ENCODE measurements at places on chromosomes 4 and X.

DNA sequence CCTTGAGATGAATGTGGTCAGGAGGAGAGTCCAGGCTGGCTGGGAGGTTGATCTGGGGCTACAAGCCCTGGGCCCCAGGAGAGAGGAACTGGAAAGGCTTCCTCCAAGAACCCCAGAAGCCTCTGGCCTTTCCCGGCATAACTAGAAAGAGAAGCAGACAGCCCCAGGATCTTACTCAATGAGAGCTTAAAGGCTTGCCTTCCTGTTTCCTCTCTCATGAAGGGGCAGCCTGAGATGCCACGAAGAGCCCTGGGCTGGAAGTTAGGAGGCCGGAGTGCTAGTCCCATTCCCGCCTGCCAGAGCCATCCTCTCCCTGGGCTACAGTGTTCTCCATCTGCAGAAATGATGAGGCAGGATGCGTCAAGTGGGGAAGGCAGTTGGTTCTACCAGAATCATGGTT is 20.1 kb upstream of the XPNPEP2 start:
- DNase-seq = no peak

- DNase-seq = no peak
Measured at GRCh38 chr4:122830426-122831095, 3.9 kb downstream of the FGF2 start.

DNA sequence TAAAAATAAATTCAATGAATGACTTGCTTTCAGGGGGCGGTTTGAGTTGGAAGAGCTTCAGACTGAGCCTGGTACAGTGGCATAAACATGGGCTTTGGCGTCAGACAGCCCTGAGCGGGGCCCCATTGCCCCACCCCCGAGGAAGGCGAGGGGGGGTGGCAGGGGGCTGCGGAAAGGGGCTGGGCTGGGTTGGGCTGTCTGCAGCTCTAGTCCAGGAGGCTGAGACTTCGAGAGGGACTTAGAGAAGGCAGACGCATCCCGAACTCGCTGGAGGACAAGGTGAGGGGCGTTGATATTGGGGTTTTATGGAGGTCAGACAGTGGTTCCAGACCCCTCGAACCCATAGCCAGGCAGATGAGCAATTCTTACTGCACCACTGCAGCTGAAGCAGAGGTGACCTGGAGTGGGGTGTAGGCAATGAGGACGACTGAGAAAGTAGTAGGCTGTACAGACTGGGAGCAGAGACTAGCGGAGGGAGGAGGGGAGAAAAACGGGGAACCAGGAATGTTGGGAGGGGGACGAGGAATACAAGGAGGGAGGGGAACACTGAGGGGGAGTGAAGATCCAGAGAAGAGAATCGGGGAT is at the start of gene MAGED2:
Gene MAGED2 (plus strand): TSS at position 222 of the 585 bp plus-strand sequence. CDS start 1,587 bp downstream, outside the sequence.
- DNase-seq = no peak

DNA sequence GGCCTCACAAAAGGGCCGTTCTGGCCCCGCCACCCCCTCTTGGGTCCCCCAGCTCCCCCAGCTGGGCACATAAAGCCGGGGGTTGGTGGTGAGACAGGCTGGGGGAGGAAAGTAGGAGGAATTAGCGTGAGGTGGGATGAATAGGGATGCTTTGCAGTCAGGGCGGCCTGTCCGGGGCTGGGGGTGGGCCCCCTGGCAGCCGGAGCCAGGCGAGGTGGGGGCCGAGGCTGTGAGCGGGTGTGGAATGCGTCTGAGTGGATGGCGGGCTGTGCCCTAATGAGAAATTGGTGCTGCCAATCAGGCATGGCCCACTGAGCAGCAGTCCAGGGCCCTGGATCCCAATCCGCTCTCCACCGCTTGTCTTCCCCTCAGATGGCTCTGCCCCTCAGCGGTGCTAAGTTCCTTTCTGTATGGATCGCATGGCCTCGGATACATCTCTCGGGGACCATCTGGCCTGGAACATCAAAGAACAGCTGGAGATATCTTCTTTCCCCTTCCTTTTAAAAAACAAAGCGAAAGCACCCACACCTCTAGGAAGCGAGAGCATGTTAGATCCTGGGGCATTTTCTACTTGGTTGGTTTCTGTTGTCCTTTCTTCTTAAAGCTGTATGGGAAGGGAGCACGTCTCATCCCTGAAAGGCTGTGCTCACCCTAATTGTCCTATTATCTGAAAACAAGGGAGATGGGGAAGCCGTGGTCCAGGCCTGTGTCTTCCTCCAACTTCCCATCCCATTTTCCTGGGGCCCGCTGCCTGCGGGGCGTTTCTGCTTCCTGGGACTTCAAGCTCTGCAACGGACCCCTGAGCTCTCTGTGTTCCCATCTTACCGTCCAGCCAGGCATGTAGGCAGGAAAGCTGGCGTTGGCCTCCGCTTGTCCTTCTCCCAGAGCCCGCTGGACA is 106.9 kb downstream of the SORCS2 start:
- DNase-seq = no peak

- no peak for DNase-seq
Measured at GRCh38 chr4:140070366-140070765, 83.6 kb downstream of the MAML3 start.

DNA sequence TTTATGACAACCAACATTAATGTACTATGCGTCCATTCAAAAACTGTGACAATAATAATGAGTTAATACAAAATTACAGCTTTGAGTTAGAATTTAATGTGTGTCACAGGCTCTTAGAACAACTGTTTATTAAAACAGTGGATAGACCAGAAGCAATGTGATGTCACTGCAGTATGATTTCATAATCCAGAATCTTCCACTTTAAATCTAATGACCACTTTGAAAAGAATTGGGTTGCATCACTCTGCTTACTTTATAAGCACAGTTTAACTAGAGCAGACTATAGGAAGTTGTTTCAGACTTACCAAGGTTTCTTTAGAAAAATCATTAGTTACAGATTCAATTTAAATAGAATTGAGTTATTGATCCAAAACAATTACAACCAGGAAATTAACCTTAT is 758.5 kb downstream of the KCTD8 start:
- peak; percentile 25 for DNase-seq

DNA sequence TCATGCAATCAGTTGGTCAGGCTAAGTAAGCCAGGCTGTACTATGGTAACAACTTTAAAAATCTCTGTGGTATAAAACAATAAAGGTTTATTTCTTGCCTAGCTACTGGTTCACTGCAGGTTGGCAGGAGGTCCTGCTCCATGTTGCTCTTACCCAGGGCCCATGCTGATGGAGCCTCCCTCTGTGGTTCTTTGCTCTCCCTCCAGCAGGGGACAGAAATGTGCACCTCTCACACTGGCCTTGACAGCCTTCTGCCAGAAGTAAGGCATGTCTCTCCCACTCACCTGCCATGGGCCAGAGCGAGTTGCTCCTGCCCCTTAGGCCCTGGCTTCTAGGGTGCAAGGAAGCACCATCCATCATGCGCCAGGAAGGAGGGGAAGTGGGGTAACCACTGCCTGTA is 31.1 kb downstream of the CLDN22 start:
- no peak for DNase-seq

DNA sequence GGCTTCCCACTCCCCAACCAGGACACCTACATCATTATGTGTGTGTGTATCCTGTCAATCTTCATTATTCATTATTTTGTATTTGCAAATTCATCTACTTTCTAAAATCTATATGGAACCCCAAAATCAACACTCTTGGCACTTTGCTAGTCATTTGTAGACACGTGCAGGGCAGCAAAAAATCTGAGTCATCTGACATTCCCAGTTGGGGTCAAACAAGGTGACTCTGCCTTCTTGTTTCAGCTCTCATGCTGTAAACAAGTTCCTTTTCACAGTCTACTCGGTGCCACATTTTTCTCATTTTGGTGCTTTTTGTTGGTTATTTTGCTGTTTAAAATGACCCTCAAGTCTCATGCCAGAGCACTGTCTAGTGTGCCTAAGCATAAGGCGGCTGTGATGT is 5.9 kb downstream of the MRFAP1L1 start:
- no peak for DNase-seq

DNA sequence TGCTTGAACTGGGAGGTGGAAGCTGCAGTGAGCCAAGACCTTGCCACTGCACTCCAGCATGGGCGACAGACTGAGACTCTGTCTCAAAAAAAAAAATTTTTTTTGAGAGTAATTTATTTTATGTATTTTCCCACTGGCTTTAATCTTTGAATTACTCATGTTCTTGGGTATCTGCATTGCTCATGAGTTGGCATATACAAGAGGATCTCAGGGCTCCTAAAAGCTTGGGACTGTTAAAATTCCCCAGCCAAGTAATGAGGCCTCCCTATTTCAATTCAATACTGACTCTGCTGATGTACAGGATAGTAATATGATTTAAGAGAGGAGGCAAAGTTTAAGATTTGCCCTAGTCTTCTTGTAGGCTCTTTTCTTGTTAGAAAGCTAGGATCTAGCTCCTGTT is 6.2 kb downstream of the IL21 start:
- no peak for DNase-seq

DNA sequence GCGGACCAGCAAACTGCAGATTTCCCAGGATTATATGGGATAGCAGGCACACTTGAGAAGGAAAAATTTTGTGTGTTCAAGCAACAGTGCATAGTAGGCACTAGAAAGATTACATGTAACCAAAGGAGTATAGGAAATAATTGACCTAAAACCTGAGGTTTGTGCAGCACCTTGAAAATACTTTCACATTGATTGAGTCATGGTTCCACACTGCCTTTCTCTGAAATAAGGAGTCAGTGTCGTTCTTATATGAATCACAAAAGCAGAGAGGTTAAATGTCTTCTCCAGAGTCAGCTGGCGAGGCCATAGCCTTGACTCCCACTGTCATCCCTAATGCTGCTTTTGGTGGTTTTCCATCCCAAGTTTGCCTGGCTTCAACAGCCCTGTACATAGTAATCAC is 138.9 kb downstream of the SOWAHB start:
- no peak for DNase-seq

- DNase-seq = no peak
Measured at GRCh38 chr4:8695237-8696219, 103.0 kb downstream of the CPZ start.

DNA sequence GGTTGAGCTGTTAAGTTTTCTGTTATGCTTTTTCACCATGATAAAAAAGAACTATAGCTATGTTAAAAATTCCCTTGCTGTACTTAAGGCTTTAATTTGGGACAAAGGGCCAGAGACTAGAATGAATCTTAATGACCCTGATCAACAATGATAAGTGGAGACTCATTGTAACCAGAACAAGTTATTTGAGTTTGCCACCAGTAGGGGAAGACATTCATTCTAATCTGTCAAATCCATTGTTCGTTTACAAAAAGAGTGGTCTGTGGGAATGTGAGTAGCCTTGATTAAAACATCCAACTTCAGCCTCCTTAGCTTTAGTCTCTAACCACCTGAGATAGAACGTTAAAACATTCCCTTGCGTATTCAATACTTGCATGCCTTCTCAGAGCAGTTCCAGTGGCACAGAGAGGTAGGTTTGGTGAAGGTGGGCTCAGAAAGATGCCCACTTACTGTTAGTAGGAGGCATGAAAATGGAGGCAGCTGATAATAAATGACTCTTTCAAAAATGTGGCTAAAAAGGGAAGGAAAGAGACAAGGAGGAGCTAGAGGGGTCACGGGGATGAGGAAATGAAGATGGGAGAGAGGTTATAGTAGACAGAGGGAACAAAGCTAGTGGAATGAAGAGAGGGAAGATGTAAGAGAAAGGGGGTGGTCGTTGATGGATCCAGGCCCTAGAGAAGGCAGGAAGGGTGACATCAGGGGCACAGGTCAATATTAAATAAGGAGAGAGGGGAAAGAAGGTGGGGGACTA is 66.2 kb downstream of the EGF start:
- no peak for DNase-seq

DNA sequence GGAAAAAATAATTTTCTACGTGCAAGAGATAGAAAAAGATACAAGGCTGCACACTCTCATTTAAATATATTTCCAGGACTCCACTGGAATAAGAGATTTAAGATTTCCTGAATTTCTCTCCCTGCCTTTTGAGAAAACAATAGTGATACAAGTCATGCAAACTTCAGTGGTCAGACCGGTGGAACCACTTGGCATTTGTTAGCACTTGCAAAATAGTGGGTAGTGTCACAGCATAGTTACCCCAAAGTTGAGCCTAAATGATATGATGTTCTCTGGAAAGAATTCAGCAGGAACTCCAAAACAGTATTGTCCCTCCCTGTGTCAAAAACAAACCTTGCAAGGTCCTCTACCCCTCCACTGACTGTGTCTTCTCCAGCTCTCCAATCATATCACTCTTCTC is 102.3 kb downstream of the ANKRD50 start:
- peak; percentile 63 for DNase-seq

GRCh38 chr4:38210396-38211114 is 250.4 kb downstream of the PTTG2 start:
- peak; percentile 78 for DNase-seq

DNA sequence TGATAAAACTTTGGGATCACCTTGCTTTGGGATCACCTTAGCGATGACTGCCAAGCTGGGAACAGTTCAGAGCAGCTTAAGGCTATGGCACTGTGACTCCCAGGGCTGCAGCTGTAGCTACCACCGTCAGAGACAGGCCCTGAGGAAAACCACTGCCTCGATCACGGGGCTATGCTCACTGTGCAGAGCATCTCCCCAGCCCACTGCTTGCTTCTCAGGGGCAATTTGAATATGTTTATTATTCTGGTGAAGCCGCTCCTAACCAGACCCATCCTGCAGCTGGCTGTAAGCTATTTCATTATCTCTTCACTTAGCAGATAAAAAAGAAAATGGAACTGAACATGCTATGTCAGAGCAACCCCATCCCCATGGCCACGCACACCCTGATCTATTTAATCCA is 328.5 kb downstream of the EVC2 start:
- DNase-seq = no peak

DNA sequence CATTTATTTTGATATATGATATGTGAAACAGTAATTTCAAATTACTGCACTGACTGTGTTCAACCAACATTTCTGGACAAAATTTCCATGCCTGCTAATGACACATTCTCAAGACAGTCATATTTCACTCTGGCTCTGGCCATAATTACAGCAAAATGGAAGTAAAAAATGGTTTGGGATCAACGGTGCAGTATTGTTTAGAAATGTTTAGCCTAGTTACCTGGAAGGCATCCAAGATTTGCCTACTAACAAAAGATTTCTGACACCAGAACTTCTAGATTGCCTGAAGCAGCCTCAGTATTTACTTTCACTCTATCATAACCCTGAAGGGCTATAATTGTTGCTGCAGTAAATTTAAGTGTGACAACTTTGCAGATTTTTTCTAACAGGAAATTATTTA is 416.3 kb downstream of the PCDH10 start:
- DNase-seq = no peak

GRCh38 chr4:118767109-118767508 is 68.8 kb downstream of the SEC24D start:
- DNase-seq = no peak

- peak; percentile 80 for DNase-seq
Measured at GRCh38 chr4:22667332-22667940, 25.3 kb upstream of the GBA3 start.

DNA sequence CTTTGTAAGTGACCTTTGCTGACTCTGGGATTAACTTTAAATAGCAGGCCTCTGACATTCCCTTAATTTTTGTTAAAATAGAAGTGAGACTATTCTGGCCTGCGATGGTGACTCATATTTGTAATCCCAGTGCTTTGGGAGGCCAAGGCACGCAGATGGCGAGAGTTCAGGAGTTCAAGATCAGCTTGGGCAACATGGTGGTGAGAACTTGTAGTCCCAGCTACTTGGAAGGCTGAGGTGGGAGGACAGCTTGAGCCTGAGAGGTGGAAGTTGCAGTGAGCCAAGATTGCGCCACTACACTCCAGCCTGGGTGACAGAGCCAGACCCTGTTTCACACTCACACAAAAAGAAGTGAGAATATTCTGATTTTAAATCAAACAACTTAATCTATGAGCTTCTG is 27.3 kb downstream of the ZNF330 start:
- no peak for DNase-seq
